Inflammatory macrophage treated with lipopolysaccharide for 1 hour (primary cell): ENCODE measurements at places on chromosomes 2 and 18.

DNA sequence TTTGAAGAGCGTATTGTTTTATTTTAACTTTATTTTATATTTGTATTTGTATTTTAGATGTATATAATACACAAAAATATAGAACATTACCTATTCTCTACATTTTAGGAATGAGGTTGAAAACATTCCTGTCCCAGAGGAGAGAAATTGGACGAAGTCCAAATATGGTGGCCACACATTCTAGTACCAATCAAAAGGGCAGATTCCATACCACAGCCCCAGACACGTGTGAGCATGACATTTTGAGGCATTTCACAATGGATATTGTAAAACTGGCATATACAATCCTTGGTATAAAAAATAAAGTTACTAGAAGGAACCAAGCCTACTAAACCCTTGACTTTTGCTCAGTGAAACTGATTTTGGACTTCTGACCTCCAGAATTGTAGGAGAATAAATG is 50.6 kb downstream of the C2orf76 start:
- no peak for DNase-seq

- DNase-seq: no peak
Measured at GRCh38 chr18:32297579-32298170, 107.8 kb downstream of the MEP1B start.

- no peak for DNase-seq
Measured at GRCh38 chr2:164285576-164285975, 335.7 kb downstream of the GRB14 start.

- no peak for DNase-seq
Measured at GRCh38 chr2:137950238-137950637, 14.0 kb upstream of the HNMT start.

- DNase-seq: no peak
Measured at GRCh38 chr2:106701203-106702022, 184.6 kb downstream of the ST6GAL2 start.

- DNase-seq: no peak
Measured at GRCh38 chr2:162457490-162457889, 113.6 kb downstream of the GCA start.

GRCh38 chr2:240605867-240606743 is 19.2 kb upstream of the GPR35 start:
- no peak for DNase-seq

DNA sequence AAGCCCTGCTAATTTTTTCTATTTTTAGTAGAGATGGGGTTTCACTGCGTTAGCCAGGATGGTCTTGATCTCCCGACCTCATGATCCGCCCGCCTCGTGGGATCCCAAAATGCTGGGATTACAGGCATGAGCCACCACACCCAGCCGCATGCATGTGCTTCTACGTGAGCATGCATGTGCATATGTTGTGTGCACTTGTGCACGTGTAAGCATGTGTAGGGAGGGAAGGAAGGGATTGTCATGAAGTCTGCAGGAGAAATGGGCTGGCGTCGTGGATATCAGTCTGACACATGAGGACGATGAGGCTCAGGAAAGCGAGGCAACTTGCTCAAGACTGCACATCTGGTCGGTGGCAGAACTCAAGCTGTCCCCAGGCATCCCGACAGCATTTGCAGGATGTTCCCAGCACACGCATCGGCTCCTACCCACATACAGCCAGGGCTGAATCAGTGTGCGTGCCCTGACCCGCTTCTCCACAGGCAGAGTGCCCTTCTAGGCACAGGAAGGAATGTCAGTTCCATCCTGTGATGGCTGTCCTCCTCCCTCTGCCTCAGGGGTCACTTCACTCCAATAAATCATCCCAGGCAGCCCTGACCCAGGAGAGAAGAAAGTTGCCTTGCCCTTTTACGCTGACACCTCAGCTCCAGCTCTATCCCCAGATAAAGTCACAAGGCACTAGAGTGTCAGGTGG is 49.9 kb upstream of the SLC14A2 start:
- DNase-seq: no peak

DNA sequence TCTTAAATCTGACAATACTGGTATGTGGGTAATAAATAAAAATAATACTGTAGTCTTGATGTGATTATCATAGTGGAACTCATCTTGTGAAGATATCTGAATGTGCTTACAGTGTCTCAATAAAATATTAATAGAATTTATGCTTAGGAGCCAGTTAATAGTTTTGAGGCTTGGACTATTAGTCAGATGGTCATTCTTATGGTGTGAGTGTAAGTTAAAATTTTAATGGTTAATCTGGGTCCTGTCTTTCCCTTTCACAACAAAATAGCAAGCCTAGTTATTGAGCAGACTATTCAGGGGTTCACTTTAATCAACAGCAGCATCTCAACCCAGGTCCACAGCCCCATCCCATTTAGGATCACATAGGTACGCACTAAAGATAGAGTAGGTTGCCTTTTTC is 138.9 kb downstream of the HAUS1 start:
- no peak for DNase-seq

DNA sequence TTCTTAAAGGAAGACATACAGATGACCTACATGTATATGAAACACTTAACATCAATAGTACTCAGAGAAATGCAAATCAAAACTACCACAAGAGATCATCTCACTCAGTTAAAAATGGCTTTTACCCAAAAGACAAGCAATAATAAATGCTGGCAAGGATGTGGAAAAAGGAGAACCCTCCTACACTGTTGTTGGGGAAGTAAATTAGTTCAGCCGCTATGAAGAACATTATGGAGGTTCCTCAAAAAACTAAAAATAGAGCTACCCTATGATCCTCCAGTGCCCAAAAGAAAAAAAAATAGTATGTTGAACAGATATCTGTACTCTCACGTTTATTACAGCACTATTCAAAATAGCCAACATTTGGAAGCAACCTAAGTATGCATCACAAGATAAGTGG is 1579.4 kb upstream of the TMEFF2 start:
- peak; percentile 10 for DNase-seq
